ENCODE measurements at places on chromosomes 11 and 22.

- DNase-seq = no peak
Measured at GRCh38 chr22:46121523-46122287, 28.6 kb upstream of the PPARA start.

DNA sequence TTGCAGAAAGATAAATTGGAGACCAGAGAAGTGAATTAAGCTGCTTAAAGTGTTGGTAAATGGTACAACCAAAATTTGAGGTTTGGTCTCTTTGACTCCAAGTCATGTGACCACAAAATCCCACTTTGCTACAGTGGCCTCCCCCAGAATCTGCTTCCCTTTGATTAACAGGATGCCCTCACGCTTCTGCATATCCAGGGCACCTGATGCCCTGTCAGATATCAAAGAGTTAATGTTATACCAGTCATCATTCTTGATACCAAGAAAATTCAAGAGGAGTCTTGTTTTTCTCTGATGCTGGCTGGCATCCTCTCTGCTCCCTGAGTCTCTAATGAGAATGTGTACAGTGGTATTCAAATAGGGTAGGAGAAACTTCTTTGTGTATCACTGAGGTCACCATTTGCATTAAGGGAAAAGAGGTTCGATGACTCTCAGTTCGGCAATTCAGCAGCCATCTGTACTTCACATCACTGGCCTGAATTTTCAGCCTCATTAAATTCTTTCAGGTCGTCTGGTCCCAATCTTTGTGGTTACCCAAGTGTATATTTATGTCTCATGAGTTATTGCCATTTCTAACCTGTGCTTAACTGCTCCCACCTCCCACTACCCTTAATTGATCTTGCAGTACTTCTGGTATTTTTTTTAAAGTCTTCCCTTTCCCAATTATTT, 73.9 kb downstream of the BDNF start:
- DNase-seq = no peak

DNA sequence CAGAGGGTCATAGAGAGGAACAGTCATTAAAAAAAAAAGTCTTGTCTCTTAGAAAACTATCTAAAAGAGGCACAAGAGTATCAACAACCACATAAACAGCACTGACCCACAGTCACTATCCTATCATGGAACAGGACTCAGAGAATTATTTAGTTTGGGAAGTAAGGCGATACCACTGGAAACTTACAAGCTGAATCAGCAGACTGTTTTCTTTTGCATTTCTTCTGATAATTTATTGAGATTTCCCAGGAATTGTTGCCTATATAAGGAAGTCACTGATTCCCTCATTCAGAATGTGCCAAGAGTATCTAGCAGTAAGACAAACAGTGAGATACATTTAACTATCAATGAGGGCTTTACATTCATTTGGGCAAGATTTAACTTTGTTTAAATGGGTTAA, 304.1 kb downstream of the GUCY1A2 start:
- no peak for DNase-seq

GRCh38 chr22:33314316-33314715, 256.1 kb upstream of the SYN3 start:
- no peak for DNase-seq

GRCh38 chr22:39176714-39177455, 24.4 kb upstream of the CBX7 start:
- DNase-seq = peak; percentile 10

GRCh38 chr11:551131-551530, 9.4 kb downstream of the LMNTD2 start:
- no peak for DNase-seq

DNA sequence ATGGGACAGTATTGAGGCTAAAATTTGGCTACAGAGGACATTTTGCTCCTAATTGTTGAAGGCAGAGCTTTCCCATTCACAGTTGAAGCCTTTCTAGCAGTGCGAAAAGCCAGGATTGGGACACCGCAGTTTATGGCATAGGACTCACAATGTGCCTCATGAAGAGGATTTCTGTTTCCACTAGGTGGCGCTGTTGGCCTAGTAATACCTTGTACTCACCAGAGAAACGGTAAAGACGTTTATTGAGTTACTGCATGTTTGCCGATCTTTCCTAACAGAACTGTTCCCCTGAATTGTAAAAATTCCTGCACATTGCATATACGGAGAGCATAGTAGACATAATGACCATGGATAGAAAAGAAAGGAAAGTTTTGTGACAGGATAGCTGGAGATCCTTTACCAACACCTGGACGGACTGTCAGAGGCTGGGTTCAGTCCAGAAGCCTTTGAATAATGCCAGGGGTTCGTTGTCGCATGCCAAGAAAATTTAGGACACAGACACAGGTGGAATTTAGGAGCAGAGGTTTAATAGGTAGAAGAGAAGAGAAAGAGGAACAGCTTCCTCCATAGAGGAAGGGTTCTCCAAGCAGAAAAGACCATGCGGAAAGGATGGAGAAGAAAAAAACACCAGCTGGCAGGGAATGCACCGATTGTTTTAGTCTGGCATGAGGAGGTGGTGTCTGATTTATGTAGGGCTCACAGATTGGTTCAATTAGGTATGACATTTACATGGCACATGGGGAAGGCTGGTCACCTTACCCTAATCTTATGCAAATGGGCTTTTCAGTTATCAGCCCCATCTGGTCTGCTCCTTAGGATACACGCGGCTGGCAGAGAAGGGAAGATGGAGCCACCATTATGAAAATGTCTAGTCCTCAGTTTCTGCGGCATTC, 10.8 kb upstream of the OR51D1 start:
- DNase-seq = peak; percentile 21

- no peak for DNase-seq
Measured at GRCh38 chr11:102302241-102302640, 15.0 kb upstream of the BIRC3 start.

- DNase-seq = no peak
Measured at GRCh38 chr11:1129143-1129610, 28.6 kb upstream of the MUC5AC start.

DNA sequence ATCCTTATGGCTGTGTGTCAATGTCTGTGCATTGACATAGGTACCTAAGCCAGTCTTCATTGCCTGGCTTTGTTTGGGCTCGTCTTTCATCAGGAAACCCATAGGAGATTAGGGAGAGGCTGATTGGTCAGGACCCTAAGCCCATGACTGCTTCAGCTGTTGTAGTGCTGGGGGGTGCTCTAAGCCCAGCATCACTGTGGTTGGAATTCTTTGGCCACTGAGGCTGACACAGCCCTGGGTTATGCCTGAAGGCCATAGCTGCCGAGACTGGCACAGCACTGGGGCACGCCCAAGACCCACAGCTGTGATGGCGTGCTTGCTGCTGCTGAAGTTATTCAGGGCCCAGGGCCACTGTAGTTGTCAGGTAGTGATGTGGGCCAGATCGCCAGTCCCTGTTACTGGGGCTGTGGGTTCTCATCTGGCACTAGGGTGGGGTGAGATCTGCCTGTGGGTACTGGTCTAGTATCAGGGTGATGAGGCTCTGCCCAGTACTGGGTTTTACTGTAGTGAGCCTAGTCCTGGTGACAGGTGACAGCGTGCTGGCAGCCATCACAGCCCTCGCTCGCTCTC, 4.9 kb downstream of the USP18 start:
- no peak for DNase-seq

DNA sequence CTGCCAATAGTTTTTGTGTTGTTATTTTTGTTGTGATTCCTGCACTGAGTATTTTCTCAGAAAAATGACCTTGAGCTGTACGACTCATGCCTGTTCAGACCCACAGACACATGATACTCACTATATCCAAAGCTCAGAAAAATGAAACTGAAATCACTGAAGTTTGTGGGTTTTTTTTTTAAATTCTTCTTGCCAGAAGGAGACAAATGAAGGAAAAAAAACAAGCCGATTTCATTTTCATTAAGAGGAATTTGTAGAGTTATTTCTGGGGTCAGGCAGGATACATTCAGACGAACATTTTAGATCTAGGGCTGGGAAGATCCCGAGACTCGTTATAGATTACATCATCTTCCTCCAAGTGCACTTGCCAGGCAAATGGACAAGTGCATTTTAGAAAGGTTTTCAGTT, 60.4 kb downstream of the BMAL1 start:
- no peak for DNase-seq

GRCh38 chr11:79617561-79617960, 176.7 kb upstream of the TENM4 start:
- peak; percentile 34 for DNase-seq

- no peak for DNase-seq
Measured at GRCh38 chr11:32400670-32401369, 34.5 kb downstream of the WT1 start.

DNA sequence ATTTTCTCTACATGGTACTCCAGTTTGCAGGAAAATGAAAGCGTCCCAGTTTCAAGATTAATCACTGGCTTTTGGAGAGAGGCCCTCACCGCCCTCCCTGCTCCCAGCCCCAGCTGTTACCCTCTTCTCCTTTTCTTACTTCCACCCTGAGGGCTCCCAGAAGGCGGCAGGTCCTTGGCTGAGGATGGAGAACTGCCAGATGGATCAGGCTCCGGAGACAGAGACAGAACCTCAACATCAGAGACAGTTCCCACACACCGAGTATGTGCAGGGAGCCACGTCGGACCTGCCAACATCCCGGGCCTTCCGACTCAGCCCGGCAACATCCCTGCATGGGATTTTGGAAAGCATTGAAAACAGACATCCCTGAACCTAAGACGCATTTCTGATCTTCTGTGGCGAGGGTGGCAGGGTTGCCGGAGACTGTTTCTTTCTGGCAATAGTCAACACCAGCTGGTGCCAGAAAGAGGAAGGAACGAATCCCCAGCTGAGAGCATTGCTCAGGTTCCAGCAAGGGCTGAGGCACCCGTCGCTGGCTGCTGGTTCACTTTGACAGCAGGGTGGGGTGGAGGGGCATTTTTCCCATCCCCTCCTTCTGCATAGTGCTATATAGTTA, 467.1 kb downstream of the MIAT start:
- no peak for DNase-seq

- peak; percentile 21 for DNase-seq
Measured at GRCh38 chr11:84384731-84385130, 1098.6 kb upstream of the CCDC90B start.

- peak; percentile 57 for DNase-seq
Measured at GRCh38 chr11:61369372-61370348, 7.5 kb downstream of the TMEM138 start.

DNA sequence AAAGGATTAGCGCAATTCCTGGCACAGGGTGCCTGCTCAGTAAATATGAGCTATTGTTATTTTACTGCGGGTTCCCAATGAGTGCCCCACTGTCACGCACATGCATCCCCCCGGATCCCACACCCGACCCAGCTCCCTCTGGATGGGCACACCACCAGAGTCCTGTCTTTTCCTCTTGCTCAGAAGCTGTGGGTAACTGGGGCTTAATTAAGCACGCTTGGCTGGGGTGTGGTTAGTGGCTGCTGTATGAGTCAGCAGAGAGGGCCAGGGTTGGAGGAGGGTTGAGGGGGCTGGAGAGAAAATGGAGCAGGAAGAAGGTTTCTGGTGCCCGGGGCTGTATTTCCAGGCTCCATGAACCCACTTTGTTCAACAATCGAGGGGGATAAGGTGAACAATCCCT, 30.3 kb upstream of the NECTIN1 start:
- peak; percentile 28 for DNase-seq

GRCh38 chr11:22431106-22431505, 92.9 kb downstream of the SLC17A6 start:
- DNase-seq = no peak

DNA sequence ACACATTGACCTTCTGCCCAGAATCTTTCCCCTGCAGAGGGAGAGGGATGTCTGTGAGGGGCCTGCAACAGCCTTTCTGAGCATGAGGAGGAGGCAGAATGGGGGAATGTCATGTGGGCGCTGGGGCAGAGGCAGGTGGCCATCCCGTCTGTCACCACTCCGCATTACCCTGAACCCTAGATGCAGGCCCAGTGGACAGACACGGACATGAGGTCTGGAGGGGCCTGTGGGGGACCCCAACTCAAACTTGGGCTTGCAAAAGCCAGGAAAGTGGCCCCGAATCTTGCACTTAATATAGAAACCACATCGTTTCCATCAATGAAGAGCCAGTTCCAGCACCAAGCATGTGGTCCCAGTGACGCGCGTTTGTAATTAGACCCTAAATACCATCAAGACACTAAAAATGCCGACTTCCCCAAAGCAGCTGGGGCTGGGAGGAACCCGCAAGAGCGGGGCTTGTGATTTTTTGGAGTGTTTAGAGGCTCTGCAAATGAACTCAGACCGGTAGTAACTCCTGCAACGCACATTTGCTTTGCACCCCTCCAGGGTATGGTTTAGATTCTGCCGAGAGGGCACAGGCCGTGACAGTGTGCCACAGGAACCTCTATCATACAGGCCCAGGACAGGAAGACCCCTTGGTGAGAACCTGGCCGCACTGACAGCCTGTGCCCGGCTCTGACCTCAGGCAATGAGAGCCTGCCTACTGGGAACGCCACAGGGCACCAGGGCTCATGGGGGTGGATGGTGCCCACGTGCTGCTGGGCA, 109.3 kb downstream of the CTTN start:
- DNase-seq = no peak

- DNase-seq = no peak
Measured at GRCh38 chr22:44336962-44337677, 24.4 kb upstream of the SHISAL1 start.

- DNase-seq = no peak
Measured at GRCh38 chr22:35558031-35558430, 17.4 kb downstream of the RASD2 start.

- DNase-seq = no peak
Measured at GRCh38 chr11:33622186-33622585, 78.4 kb downstream of the C11orf91 start.

DNA sequence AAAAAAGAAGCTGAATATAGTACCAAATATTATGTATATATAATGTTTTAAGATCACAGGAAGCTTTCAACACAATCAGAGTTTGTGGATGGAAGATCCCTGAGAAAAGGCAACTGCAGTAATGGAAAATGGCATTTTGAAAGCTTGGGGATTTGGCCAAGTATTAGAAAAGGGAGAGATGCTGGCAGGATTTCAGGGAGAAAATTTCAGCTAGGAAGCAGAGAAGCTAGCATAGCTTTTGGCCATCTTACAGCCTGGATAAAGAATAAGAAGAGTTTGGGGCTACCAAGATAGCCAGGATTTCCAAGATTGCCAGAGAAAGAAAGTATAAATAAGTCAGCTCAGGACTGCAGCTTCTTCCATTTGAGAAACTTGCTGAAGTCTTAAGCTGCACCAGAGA, 440.8 kb upstream of the LUZP2 start:
- no peak for DNase-seq

- DNase-seq = no peak
Measured at GRCh38 chr22:44424359-44424682, 73.7 kb downstream of the RTL6 start.

GRCh38 chr22:44702479-44703198, 635 bp downstream of the PRR5 start:
- DNase-seq = no peak

- DNase-seq = peak; percentile 95
Measured at GRCh38 chr11:14891143-14892035, 642 bp downstream of the CYP2R1 start.

- DNase-seq = no peak
Measured at GRCh38 chr22:26797910-26798309, 140.5 kb downstream of the MIAT start.
